ENCODE measurements at places on chromosomes 6 and 20. TPM values are rescaled to one million over a fixed set of nuclear protein-coding genes. Genes with fewer than 3 reads are reported as not detected.

The SCUBE3 gene
- 0.06 TPM for total RNA-seq

The OPN5 gene
- not detected for total RNA-seq

The SSTR4 gene
- not detected for total RNA-seq

The PGC gene
- not detected for total RNA-seq

The COL21A1 gene
- 12.9 TPM for total RNA-seq

The STMND1 gene
- not detected for total RNA-seq

The SULF2 gene
- total RNA-seq: 2.4 TPM

The TNF gene
- total RNA-seq: not detected

The GNMT gene
- total RNA-seq: not detected

The LHFPL5 gene
- 0.17 TPM for total RNA-seq

The TRIM10 gene
- not detected for total RNA-seq

The SIM1 gene
- 2.2 TPM for total RNA-seq

The TCF15 gene
- total RNA-seq: not detected

The GABRR1 gene
- total RNA-seq: not detected

The RFX6 gene
- total RNA-seq: not detected

The OSER1 gene
- 32.4 TPM for total RNA-seq

The ADGRF5 gene
- not detected for total RNA-seq

The GJA1 gene
- total RNA-seq: 8.3 TPM

The MRPS26 gene
- 58.4 TPM for total RNA-seq

The ADGRB3 gene
- not detected for total RNA-seq

The ADGRG6 gene
- 1.8 TPM for total RNA-seq

The MRAP2 gene
- total RNA-seq: 0.51 TPM

The RAD21L1 gene
- 0.19 TPM for total RNA-seq

The REM1 gene
- total RNA-seq: not detected

The TAAR9 gene
- not detected for total RNA-seq

The ELOVL4 gene
- total RNA-seq: 5.5 TPM

The HSPA1L gene
- 0.71 TPM for total RNA-seq

The KIFC1 gene
- total RNA-seq: 98.5 TPM

The PTGIS gene
- total RNA-seq: 0.92 TPM

The CST7 gene
- total RNA-seq: not detected

The CPNE5 gene
- not detected for total RNA-seq

The NMBR gene
- total RNA-seq: not detected

The MDFI gene
- total RNA-seq: 0.23 TPM

The PACSIN1 gene
- total RNA-seq: not detected

Data from LHCN-M2 (cell line).